ENCODE measurements at places on chromosomes 12 and 14. TPM values are rescaled to one million over a fixed set of nuclear protein-coding genes. Genes with fewer than 3 reads are reported as not detected.

SLC6A15 gene
- not detected for total RNA-seq

IL26 gene
- total RNA-seq, result not detected

MAP3K12 gene
- 34.6 TPM for total RNA-seq

CNOT2 gene
- total RNA-seq, result 76.8 TPM

- H3K27me3 ChIP-seq, result no peaks in the 10 kb centered on the region
- H3K4me3 ChIP-seq, result no peak overlapping the region
- peaks cover 4% of the 10 kb centered on the region for H3K4me1 ChIP-seq
- no peak for DNase-seq
Observed at GRCh38 chr12:47236109-47236714, 156.5 kb upstream of the AMIGO2 start.

DNA sequence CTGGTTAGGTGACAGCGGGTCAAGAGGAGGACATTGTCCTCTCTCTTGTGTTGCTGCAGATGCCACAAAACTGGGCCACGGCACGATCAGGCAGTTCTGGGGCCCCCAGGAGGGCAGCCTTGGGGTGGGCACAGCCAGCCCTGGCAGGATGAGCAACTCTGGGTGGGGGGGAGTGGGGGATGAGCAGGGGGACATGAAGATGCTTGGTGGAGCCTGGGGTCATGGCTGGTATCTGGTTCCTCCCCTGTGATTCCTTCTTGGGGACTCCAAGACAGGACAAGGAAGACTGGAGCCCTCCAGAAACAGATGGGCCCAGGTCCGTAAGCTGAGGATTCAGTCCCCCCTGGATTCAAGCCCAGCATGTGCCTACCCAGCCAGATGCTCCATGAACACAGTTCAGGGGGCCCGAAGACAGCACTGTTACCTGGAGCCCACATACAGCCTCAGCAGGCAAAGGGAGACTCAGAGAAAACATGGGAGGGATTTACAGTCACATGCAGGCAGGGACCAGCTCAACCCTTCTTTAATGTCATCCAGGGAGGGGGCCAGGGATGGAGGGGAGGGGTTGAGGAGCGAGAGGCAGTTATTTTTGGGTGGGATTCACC lies 10.4 kb downstream of the SERPINA1 start:
- no peak overlapping the region for H3K27ac ChIP-seq
- no peaks in the 10 kb centered on the region for H3K27me3 ChIP-seq
- no peaks in the 10 kb centered on the region for H3K36me3 ChIP-seq
- no peak overlapping the region for H3K4me3 ChIP-seq
- H3K4me1 ChIP-seq, result no peaks in the 10 kb centered on the region

GRCh38 chr14:101127224-101127623 lies 223.7 kb upstream of the RTL1 start:
- no peaks in the 10 kb centered on the region for H3K36me3 ChIP-seq
- no peaks in the 10 kb centered on the region for H3K4me1 ChIP-seq
- no peak overlapping the region for H3K4me3 ChIP-seq
- no peak for DNase-seq

- no peak for DNase-seq
- no peak overlapping the region for H3K27ac ChIP-seq
- H3K4me3 ChIP-seq, result no peak overlapping the region
- no peaks in the 10 kb centered on the region for H3K36me3 ChIP-seq
- H3K4me1 ChIP-seq, result no peaks in the 10 kb centered on the region
- no peaks in the 10 kb centered on the region for H3K27me3 ChIP-seq
Observed at GRCh38 chr12:52788876-52789636, 6.9 kb downstream of the KRT3 start.

Data from body of pancreas (tissue), 4 donors.